ENCODE measurements at places on chromosomes 2 and 18.
A peak's percentile ranks its signal among the peaks of the same experiment; 100 is the strongest.

DNA sequence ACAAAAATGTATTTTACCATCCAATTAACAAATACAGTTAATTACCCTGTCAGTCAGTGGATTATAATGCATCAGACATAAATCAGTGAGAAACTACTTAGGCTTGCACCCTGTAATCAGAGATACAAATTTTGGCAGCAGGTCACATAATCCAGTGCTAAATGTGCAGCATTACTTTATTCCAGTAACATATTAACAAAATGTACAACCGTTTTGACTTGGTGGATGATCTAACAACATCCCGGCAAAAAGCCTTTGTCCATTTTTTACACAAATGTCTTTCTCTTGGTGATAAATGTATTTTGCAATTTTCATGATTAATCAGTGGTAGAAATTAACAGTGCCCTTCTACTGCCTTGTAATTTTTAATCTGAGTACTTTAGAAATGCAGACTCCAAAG lies 162.8 kb downstream of the LRP1B start:
- no peak for DNase-seq

DNA sequence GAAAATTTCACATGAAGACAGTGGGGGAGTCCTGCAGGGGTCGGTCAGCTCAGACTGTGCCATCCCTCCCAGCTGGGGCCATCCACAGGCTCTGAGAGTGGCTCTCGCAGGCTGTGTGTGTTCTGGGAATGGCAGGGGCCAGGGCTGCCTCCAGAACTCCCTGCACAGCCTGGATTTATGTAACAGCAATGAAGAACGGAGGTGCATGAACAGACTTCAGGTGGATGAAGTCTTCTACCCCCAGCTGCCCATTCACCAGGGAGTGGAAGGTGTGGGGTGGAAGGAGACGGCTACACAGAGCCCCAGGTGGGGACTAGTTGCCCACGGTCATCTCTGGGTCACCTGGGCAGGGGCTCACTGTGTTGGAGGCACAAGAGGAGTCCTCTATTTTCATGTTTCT lies 56.1 kb upstream of the HDAC4 start:
- no peak for DNase-seq

DNA sequence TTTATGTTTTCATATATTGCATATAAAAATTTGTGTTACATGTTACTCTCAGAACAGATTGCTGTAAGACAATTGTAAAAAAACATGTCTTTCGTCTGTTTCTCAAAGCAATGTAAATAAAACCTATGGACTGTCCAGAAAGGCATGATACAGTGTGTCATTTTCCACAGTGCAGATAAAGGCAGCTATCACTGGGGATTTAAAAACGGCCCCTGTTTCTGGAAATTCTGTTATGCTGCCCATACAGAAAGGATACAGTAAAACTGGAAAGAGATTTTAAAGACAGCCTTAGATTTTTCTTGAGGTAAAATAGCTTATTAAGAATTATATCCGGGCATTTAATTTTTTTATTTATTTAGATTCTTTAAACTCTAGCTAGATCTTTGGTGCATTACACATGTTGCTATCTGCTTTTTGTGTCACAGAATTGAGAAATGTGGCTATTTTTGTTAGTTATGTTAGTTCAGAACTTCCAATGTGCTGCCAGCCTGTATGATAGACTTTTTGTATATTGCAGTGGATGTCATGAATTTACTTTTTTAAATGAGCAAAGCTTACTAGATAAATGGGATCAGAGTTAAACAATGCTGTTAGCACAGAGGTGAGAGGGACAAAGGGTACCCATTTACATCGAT lies 859 bp upstream of the INO80D start:
- no peak for DNase-seq

GRCh38 chr18:23196119-23197007 lies 61.1 kb downstream of the CABLES1 start:
- DNase-seq = no peak

GRCh38 chr2:16127276-16127940 lies 187.1 kb downstream of the MYCN start:
- no peak for DNase-seq

GRCh38 chr2:210562502-210563080 lies 6.2 kb downstream of the CPS1 start:
- DNase-seq = no peak

DNA sequence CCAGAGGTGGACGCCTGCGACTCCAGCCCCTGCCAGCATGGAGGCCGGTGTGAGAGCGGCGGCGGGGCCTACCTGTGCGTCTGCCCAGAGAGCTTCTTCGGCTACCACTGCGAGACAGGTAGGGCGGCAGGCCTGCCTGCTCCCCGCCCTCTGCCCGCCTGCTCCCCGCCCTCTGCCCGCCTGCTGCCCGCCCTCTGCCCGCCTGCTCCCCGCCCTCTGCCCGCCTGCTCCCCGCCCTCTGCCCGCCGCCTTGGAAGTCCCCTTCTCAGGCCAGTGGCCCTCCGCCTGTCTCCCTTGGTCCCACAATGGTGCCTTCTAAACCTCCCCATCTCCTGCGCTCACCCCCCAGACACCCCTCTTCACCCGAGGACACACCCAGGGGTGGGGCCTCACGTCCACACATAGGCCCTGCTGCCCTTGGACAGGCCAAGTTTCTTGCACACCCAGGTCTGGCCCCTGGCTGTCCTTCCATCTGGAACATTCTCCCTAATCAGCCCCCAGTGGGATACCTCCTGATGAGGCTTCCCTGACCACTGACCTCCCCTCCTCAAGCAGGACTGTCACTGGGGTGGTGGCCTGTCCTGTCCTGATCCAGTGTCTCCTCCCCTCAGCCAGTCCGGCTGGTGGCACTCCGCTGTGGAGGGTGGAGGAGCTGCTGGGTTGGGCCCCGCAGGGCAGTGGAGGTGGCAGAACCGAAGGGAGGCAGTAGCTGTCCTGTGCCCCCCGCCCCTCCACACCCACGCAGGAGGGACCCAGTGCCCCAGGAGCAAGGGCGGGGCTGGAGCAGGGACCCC lies 37.9 kb downstream of the MTERF4 start:
- DNase-seq = no peak

GRCh38 chr2:150479075-150479915 lies 8.2 kb downstream of the RND3 start:
- no peak for DNase-seq

DNA sequence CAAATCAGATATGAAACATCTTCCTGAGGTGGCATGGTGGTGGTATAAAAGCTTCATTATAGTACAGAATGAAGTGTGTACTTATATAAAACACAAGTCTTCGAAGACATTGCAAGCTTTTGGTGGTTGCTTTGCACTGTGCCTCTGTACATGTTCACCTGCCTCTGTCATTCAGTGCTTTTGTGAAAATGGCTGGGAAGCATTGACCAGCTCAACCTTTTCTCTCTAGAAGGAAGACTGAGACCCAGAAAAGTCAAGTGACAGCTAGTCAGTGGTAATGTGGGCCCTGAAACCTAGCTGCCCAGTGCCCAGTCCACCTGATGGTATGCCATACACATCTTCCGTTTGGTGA lies 12.1 kb downstream of the ITGA6 start:
- DNase-seq = no peak

DNA sequence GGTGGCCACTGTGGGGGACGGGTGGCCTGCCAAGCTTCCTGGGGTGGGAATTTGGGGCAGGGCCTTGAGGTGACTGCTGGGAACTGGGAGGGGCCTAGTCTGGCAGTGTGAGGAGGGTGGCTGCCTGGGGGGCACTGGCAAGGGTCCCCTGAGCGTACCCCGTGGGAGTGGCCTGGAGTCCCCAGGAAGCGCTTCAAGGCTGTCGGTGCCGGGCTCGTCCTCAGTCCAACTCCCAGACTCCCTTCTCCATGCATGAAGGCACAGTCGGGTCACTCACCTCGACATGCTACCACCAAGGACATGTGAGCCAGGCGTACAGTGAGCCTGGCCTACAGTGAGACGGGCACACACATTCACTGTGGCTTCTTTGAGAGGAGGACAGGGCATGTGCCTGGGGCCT lies 105.3 kb downstream of the SMIM21 start:
- no peak for DNase-seq

DNA sequence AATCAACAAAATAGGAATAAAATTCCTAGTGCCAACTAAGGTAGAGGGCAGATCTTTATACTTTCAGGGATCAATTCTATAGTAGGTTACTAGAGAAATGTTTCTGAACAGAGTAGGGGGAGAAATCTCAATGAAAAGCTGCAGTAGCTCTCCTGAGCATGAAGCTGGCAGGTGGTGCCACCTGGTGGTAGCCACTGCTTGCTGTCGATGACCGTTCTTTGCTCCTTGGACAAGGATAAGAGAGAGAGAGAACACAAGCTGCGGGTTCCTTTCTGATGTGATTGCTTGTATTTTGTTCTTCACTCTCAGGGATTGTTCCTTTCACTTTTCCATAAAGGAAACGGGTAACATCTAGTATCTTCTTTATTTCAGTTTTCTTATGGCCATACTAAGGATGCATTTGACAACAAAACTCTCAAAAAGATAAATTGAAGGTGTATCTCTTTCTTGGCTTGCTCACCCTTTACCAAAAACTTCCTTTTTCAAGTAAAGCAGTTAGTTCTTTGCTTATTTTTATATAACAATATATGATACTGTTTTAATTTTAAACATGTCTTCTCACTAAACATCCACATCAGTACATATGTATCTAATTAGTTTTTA lies 18.6 kb upstream of the MRPL19 start:
- DNase-seq = peak; percentile 83

DNA sequence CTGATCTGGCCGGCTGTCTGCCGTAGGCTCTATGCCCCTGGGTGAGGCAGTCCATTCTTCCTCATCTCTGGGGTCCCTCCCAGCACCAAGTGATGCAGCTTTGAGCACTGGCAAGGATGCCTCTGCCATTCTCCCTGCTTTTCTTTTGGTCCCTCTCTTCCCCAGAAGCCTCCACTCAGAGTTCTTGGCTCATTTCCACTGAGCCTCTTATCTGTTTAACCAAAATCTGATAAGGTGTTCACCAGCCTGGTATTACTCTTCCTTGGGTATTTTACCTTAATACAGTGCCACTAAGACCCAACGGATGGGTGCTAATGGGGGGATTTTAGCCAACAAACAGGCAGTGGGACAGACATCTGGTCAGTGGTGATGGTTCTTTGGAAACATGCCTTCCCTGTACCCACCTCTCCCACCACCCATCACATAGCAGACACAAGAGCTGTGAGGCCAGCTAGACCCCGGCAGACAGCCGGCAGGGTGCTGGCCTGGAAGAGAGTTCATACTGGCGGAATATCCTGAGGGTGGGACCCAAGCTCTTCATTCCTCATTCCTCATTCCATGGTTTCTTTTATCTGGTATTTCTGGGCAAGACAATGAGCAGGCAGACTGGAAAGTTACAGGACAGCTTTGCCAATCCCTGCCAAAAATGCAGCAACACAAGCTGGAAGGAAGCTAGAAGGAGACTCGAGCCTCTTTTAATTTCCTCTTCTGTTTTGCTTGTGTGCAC lies 34.6 kb downstream of the ZBTB7C start:
- no peak for DNase-seq

DNA sequence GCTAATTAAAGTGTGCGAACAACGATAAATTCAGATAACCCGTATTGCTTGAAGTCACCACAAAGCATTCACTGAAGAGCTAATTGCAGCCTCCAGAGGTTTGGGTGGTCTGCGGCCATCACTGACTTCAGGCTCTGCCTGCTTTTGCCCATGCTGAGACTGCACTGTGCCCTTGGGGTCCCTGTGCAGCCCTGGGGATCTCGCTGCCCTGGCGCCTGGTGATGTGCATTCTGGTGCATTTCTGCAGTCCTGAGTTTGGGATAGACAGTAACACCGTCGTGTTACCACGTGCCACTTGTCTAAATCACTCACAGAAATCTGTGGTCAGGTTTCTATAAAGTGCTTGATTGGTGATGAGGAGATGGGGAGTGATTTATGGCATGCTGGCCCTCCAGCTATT lies 27.6 kb downstream of the LDLRAD4 start:
- no peak for DNase-seq

- no peak for DNase-seq
These were observed 174.6 kb upstream of the PID1 start for GRCh38 chr2:229445501-229446211.

GRCh38 chr2:207513551-207514257 lies 16.1 kb upstream of the CREB1 start:
- no peak for DNase-seq

- DNase-seq = no peak
These were observed 628 bp downstream of the PPP1R7 start for GRCh38 chr2:241150660-241151530.

DNA sequence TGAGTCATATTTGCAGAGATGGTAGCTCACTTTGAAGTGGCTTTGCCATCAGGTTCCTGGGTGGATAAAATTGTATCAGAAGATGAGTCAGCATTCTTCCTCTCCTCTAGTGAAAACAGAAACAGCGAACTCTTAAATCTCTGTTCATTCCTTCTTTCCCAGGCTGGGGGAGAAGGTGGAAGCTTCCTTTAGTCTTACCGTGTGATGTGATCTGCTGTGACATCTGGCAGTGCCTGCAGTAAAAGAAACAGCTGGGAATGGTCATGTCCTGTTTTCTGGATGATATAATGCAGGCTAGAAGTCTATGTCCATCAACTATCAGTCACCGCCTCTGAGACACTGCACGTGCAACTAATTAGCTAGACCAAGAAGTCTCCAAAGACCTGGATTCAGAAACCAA lies 171.6 kb downstream of the VAPA start:
- no peak for DNase-seq

DNA sequence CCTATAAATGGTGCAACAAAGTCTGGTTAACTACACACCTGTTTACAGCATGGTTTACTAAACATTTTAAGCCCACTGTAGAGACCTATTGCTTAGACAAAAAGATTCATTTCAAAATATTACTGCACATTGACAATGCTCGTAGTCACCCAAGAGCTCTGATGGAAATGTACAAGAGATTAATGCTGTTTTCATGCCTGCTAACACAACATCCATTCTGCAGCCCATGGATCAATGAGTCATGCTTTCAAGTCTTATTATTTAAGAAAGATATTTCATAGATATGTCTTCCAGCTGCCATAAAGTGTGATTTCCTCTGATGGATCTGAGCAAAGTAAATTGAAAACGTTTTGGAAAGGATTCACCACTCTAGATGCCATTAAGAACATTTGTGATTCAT lies 781.1 kb downstream of the MBD2 start:
- no peak for DNase-seq

- DNase-seq = no peak
These were observed 1.9 kb downstream of the ALKAL2 start for GRCh38 chr2:286035-286434.

DNA sequence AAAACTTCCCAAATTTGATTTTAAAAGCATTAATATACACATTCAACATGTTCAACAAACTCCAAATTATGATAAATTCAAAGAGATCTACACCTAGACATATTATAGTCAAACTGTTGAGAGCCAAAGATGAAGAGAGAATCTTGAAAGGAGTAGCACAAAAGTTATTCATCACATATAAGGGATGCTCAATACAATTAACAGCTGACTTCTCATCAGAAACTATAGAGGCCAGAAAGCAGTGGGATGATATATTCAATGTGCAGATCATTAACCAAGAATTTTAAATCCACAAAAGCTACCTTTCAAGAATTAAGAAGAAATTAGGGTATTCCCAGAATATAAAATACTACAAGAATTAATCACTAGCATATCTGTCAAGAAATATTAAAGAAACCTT lies 75.4 kb downstream of the LOXHD1 start:
- no peak for DNase-seq

DNA sequence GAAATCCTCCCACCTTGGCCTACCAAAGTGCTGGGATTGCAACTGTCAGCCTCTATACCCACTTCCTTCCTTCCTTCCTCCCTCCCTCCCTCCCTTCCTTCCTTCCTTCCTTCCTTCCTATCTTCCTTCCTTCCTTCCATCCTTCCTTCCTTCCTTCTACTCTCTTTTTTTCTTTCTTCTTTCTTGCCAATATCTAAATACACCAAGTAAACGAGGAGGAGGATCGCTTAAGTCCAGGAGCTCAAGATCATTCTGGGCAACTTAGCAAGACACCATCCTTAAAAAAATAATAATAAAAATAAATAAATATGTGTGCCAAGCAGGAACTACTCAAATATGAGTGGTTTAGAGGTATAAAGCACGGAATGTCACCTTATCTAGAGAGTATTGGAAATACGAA lies 249.4 kb upstream of the TRIB2 start:
- no peak for DNase-seq
